ENCODE measurements at places on chromosomes 16 and 17. TPM values are rescaled to one million over a fixed set of nuclear protein-coding genes. Genes with fewer than 3 reads are reported as not detected.

The PHF12 gene
- 68.7 TPM for polyA plus RNA-seq

- no peak for DNase-seq
Measured at GRCh38 chr17:36726199-36726598, 124.8 kb downstream of the MRM1 start.

- no peak for DNase-seq
Measured at GRCh38 chr17:62727916-62728672, 80.0 kb downstream of the MARCHF10 start.

- no peak for DNase-seq
Measured at GRCh38 chr17:81400154-81400977, 5.1 kb downstream of the BAHCC1 start.

The EIF1 gene
- polyA plus RNA-seq, result 720 TPM

Measured in left lung (tissue), 14 donors.